ENCODE measurements at places on chromosomes 16 and 17.
A peak's percentile ranks its signal among the peaks of the same experiment; 100 is the strongest.

DNA sequence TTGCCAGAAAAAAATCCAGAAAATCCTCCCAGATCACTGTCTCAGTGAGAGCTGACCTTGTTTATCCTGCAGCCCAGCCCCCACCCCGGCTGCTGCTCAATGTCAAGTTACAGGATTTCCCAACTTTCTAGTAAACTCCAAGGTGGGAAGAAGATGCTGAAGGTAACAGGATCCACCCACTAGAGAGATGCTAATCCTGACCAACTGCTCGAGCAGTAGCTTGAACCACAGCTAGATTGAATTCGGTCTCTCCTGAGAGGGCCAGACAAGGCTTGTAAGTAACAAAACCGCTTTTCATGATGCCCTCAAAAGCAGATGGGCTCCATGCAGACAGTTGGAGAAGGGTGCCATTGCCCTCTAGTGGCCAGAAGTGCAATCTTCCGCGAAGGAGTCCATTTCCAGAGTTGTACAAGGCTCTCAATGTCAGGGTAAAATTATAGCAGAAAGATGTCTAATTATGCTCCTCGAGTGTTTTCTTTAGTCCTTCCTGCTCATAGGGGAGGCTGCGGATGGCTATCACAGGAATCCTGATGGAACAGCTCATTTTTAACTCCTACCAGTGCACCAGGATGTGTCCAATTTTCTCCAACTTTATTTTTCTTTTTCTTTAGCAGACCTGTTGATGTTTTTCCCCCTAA is 3.9 kb downstream of the CDH11 start:
- DNase-seq = peak; percentile 54

DNA sequence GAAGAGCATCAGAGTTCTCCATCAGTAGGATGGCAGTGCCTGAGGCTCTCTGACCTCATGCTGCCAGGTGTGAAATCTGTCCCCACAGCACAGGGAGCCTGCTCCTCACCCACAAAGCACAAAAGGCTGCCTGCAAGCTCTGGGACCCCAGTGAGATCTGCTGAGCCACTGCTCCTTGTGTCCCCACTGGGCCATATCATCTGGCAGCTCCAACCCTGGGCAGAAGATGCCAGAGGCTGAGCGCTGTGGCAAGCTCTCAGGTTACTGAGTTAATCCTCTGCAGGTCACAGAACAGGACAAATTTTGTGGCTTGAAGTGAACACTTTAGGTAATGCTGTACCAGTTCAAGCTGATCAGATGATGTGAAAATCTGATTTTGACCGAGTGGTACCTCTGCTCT is 26.7 kb upstream of the ERN1 start:
- DNase-seq = no peak

- DNase-seq = no peak
Measured at GRCh38 chr17:41354536-41354935, 3.9 kb upstream of the KRT33A start.

GRCh38 chr17:58121925-58122324 is 26.3 kb upstream of the OR4D1 start:
- DNase-seq = peak; percentile 20

DNA sequence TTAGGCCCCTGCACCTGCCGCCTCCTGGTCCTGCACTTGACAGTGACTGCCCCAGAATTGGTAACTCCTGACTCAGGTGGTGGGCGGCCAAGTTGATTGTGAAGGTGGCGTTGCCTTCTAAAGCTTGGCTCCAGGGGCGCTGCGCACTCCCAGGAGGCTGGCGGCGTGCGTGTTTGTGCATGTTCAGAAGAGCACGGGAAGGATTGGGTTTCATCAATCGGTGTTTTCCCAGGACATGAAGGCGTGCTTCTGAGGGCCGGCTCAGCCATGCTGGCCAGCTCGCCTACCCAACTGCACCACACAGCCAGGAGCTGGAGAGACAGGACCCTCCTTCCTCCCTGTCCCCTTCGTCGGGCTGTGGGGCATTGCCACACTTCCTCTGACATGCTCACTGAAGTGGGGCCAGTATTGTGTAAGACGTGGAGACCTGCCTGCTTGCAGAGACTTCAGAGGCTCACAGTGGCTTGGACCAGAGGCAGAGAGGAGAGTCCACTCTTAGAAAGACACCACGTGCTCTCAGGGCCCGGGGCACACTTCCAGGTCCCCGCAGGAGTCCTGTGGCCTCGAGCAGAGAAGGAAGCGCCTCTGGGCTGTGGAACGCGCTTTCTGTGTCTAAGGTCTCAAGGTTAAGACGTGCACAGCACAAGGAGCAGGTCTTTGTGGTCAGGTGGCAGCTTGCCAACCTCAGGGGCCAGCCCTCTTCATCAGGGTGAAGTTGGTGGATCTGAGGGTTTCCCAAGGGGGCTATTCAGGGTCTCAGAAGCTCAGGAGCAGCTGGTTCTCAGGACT is 2.8 kb downstream of the RAB40C start:
- DNase-seq = no peak

- DNase-seq = peak; percentile 6
Measured at GRCh38 chr17:29240968-29241963, 5.4 kb upstream of the CRYBA1 start.

GRCh38 chr16:53821487-53821886 is 117.5 kb downstream of the FTO start:
- no peak for DNase-seq

- no peak for DNase-seq
Measured at GRCh38 chr17:17119533-17119932, 77.3 kb downstream of the MPRIP start.

DNA sequence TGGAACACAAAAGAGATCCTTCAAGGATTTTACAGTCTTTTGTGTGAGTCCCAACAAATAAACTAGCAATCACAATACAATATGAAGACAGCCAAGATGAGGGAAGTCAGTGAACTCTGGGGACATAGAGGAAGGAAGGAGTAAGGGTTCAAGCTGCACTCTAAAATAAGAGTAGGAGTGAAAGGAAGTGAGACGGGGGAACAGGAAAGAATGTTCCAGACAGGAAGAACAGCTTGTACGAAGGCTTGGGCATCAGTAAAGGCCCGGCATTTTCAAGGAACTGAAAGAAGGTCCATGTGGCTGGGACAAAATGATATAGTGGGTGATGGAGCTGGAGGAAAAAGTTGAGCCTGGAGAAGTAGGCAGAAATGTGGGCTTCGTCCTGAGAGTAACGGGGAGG is 4.5 kb downstream of the CCL17 start:
- DNase-seq = no peak

GRCh38 chr16:25875956-25876598 is 184.3 kb downstream of the HS3ST4 start:
- DNase-seq = no peak

Data from NCI-H446 (cell line).